Activated CD4-positive, alpha-beta T cell treated with anti-CD3 and anti-CD28 coated beads, Interleukin-2, amount 10 ng/mL, durations not matched to agents 7 days and 5 days (primary cell): ENCODE measurements at places on chromosomes 6 and 20. TPM values are rescaled to one million over a fixed set of nuclear protein-coding genes. Genes with fewer than 3 reads are reported as not detected.

- H3K27me3 ChIP-seq, result peaks cover 7% of the 10 kb centered on the region
- no peak overlapping the region for H3K27ac ChIP-seq
- H3K4me1 ChIP-seq, result no peaks in the 10 kb centered on the region
Measured at GRCh38 chr6:33739571-33739970, 7.1 kb downstream of the IP6K3 start.

Gene TXLNB
- total RNA-seq, result 0.35 TPM

GRCh38 chr20:63313349-63314014, 20.5 kb downstream of the COL20A1 start:
- H3K27me3 ChIP-seq, result no peaks in the 10 kb centered on the region
- H3K27ac ChIP-seq, result no peak overlapping the region
- no peaks in the 10 kb centered on the region for H3K4me1 ChIP-seq
- H3K36me3 ChIP-seq, result no peaks in the 10 kb centered on the region
- no peak overlapping the region for H3K4me3 ChIP-seq
- no peak for DNase-seq

DNA sequence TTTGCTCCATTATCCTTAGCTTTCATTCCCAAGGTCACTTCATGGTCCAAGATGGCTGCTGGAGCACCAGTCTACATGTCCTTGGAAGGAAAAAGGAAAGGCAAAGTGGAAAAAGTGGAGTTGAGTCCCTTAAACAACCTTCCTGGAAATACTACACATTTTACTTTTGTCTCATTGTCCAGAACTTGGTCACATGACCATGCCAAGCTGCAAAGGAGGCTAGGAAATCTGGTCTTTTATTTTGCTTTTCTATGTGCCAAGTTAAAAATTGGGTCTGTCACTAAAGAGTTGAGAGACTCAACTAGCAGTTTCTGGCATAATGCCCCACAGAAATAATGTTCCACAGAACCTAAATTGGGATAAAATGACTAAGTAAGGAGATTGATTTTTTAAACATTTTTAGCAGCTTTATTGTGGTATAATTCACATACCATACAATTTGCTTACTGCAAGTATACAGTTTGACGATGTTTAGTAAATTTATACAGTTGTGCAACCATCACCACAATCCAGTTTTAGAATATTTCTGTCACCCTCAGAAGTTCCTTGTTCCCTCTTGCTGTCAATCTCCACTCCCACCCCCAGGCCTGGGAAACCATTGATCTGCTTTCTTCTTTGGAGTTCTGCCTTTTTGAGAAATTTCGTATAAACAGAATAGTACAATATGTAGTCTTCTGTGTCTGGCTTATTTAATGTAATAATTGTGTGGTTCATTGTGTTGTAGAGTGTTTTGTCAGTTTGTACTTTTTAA, 5.6 kb upstream of the CHD6 start:
- no peak for DNase-seq
- no peak overlapping the region for H3K27ac ChIP-seq
- H3K4me1 ChIP-seq, result peaks cover 4% of the 10 kb centered on the region
- no peaks in the 10 kb centered on the region for H3K27me3 ChIP-seq
- no peaks in the 10 kb centered on the region for H3K36me3 ChIP-seq

DNA sequence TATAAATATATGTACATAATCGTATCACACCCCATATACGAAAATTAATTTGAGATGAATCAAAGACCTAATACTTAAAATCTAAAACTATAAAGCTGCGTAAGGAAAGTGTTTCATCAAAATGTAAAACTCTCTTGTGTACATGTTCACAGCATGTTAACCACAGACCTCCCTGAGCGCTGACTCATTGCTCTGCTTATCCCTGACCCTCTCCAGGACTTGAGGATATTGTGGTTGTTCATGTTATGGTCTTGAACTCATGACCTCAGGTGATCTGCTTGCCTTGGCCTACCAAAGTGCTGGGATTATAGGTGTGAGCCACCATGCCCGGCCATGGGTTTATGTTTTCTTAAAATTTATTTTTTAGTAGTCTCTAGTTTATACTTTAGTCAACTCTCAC, 14.2 kb downstream of the FAM83B start:
- H3K27me3 ChIP-seq, result no peaks in the 10 kb centered on the region
- H3K4me3 ChIP-seq, result no peak overlapping the region

- no peak for DNase-seq
- no peaks in the 10 kb centered on the region for H3K4me1 ChIP-seq
- H3K36me3 ChIP-seq, result no peaks in the 10 kb centered on the region
- no peaks in the 10 kb centered on the region for H3K27me3 ChIP-seq
- H3K27ac ChIP-seq, result no peak overlapping the region
- H3K4me3 ChIP-seq, result no peak overlapping the region
Measured at GRCh38 chr20:10626896-10627295, 46.9 kb downstream of the JAG1 start.

DNA sequence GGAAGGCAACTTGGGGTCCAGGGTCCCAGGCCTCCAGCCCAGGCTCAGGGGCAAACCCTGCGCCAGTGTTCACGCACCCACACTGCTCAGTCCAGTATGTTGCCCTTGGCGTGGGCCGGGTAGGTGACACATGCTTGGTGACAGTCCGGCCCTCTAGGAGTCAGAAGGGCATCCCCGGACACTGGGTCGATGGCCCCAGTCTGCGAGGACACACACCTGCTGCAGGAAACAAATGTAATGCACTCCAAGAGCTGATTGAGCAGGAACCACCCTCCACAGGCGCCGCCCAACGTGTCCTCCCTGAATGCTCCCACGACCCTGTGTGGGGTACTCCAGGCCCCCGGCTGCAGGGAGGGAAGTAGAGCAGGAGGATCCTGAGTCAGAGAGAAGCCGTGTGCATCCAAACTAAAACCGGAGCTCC, 160.7 kb downstream of the DLL1 start:
- no peaks in the 10 kb centered on the region for H3K27me3 ChIP-seq
- H3K4me3 ChIP-seq, result no peak overlapping the region
- H3K27ac ChIP-seq, result no peak overlapping the region
- no peaks in the 10 kb centered on the region for H3K36me3 ChIP-seq
- DNase-seq, result no peak

DNA sequence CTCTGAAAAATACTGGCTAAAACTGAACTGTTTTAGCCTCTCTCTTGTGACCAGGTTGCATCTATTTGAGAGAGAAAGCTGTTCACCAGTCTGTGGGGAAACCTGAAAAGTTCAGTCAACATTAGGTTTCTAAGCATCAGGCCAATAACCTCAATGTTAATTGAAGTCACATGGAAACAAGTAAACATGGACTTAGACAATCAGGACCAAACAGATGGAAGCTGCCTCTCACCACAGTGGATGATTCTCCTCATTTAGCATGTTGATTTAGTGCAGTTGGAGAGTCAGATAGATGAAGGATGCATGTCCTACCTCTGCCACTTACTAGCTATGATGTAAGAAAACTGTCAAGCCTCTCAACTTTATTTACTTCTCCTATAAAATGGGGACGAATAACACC, 18.2 kb downstream of the SCGN start:
- no peaks in the 10 kb centered on the region for H3K4me1 ChIP-seq
- H3K27ac ChIP-seq, result no peak overlapping the region
- no peak overlapping the region for H3K4me3 ChIP-seq
- peaks cover 18% of the 10 kb centered on the region for H3K27me3 ChIP-seq
- no peaks in the 10 kb centered on the region for H3K36me3 ChIP-seq

Gene EBF4
- 0.27 TPM for total RNA-seq

Gene SLC32A1
- total RNA-seq, result not detected

- H3K27ac ChIP-seq, result peak overlapping the region; percentile 54
- peaks cover 59% of the 10 kb centered on the region for H3K27me3 ChIP-seq
- peaks cover 2% of the 10 kb centered on the region for H3K36me3 ChIP-seq
- peaks cover 36% of the 10 kb centered on the region for H3K4me1 ChIP-seq
Measured at GRCh38 chr6:32149092-32149755, 2.5 kb downstream of the PRRT1 start.
